Naive B cell (primary cell): ENCODE measurements at places on chromosomes 1 and 21.

DNA sequence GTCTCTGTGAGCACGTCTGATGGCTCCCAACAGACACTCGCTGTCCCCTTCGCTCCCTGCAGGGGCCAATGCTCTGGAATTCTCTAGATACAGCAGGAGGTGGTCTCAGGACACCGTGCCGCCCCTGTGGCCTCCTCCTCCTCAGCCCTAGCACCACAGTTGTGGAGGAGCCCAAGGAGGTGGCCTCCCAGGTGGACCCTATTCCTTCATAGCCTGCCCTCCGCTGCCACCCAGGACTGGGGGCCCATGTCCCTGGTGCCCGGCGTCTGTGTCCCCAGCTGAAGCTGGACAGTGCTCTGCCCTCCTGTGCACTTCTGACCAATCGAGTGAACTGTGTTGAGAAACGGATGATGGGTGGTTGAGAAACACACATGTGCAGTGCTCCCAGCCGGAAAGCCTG lies 149.8 kb upstream of the ARHGEF16 start:
- DNase-seq, result no peak

- no peak for DNase-seq
Observed at GRCh38 chr1:213605732-213606131, 382.0 kb upstream of the PROX1 start.

DNA sequence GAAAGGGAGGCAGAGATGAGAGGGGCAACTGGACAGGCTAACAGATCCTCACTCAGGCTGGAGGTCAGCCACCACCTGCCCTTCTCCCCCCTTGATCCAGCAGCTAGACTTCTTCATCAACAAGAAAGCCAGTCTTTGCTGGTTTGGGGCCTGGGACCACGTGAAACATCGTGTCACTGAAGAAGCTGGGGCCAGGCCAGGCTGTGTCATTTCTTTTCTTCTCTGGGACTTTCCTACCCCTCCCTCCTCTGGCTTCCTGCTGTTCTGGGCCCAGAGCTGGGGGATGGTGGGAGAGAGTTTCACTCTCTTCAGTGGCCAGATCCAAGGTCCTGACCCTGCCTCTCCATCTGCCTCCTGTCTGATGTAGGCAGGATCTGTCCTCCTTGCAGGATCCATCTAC lies 18.1 kb upstream of the SLC26A9 start:
- DNase-seq, result no peak

GRCh38 chr1:16925635-16926490 lies 4.1 kb downstream of the CROCC start:
- DNase-seq, result no peak

DNA sequence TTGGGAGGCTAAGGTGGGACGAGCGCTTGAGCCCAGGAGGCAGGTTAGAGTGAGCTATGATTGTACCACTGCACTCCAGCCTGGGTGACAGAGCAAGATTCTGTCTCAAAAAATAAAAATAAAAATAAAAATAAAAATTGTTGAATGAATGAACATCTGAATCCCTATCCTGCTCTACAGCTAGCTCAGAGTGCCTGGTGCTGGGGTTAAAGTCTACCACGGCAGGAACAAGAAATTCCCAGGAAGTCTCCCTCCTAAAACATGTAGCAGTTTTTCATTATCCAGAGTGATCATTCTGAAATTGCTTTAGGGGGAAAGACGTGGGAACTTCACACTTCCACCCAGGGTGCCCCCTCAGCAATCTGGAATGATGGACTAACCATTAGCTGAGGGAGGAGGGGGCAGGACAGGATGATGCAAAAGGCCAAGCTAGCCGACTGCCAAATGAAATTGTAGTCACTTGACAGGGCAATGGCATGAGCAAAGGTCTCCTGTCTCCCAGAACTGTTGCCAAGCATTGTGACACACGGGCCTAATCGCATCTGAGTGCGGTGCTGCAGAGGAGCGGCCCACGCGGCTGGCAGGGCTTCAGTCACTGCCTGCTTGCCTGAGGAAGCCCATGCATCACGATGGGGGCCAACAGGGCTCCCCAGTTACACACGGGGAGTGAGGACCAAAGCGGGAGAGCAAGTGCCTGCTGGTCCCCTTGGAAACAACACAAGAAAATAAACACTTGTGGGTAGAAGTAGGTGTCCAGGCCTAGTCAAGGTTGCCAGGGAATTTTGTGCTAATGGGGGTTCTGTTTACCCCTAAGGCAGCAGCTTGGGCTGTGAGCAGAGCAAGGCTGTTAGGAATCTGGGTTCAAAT lies 85.7 kb downstream of the NENF start:
- DNase-seq, result no peak

- no peak for DNase-seq
Observed at GRCh38 chr1:201714542-201715329, 114.2 kb upstream of the IPO9 start.

DNA sequence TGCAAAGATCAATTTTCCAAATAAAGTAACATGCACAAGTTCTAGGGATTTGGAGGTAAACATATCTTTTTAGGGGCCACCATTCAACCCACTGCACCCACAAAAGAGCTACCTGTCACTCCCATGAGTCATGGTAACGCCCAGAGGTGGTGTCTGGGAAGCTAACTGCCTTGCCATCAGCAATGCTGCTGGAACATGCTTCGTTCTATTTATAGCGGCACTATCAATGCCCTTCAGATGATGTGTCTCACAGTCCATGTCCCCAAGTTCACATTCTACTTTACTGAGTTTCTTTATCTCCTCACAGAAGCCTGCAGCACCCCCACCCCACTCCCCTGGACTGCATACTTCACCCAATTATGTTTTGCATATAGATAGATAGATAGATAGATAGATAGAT lies 95.4 kb downstream of the LPAR3 start:
- DNase-seq, result no peak

- no peak for DNase-seq
Observed at GRCh38 chr1:175537571-175537970, 205.8 kb downstream of the TNR start.

GRCh38 chr1:185338719-185339622 lies 21.9 kb upstream of the IVNS1ABP start:
- peak; percentile 57 for DNase-seq

- DNase-seq, result peak; percentile 85
Observed at GRCh38 chr1:27395441-27396195, 3.2 kb downstream of the GPR3 start.

GRCh38 chr1:64701886-64702285 lies 43.0 kb upstream of the RAVER2 start:
- DNase-seq, result no peak

- no peak for DNase-seq
Observed at GRCh38 chr1:184937729-184938128, 36.6 kb downstream of the NIBAN1 start.

DNA sequence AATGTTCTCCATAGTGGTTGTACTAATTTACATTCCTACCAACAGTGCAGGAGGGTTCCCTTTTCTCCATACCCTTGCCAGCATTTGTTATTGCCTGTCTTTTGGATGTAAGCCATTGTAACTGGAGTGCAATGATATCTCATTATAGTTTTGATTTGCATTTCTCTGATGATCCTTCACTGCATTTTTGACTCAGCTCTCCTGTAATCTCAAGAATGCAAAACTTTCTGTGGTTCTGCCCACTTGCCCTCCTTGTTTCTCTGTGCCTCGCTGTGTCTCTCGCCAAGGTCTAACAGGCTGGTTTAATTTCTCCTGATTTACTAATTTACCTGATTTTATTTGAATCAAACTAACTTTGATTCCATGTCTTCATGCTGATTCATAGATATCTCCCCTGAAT lies 407.9 kb downstream of the ZP4 start:
- no peak for DNase-seq

DNA sequence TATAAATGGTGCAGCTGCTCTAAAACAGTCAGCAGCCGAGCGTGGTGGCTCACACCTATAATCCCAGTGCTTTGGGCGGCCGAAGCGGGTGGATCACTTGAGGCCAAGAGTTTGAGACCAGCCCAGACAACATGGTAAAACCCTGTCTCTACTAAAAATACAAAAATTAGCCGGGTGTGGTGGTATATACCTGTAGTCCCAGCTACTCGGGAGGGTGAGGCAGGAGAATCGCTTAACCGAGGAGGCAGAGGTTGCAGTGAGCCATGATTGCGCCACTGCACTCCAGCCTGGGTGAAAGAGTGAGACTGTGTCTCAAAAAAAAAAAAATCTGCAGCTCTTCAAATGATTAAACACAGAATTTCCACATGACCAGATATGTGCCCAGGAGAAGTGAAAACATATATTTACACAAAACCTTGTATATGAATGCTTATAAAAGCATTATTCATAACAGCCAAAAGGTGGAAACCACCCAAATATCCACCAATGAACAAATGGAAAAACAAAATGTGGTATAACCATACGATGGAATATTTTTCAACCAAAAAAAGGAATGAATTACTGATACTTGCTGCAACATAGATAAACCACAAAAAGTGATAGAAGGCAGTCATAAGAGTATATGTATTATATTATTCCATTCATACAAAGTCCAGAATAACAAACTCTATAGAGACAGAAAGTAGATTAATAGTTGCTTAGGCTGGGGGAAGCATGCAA lies 14.1 kb downstream of the EPS15 start:
- no peak for DNase-seq

- no peak for DNase-seq
Observed at GRCh38 chr21:33411949-33412430, 8.8 kb downstream of the IFNGR2 start.

DNA sequence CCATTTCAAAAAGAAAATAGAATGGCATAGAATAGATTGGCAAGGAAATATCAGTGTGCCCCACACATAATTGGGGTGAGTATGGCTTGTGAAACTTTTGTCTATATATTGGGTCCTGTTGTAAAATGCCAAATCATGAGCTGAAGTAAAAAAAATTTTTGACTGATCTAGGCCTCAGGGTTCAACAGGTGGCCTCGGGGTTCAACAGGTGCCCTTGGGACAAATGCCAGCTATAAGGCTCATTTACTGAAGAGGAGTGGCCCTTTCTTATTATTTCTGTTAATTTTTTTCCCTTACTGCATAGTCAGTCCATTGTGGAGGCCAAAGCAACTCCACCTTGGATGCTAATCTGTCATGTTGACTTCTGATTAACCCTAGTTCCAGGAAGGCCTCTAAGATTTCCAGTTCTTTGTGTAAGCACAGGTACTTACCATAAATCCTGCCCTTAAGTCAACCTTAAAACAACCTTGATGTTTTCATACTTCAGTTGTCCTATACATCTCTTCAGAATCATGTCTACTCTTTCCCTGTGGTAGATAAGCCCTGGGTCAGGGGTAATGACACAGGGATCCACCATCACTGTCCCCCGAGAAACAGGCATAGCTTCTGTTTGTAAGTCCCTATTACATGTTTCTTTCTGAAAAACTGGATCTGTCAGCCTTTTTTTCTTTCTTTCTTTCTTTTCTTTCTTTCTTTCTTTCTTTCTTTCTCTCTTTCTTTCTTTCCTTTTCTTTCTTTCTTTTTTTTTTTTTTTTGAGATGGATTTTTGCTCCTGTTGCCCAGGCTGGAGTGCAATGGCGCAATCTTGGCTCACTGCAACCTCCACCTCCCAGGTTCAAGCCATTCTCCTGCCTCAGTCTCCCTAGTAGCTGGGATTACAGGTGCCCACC lies 16.6 kb upstream of the KDF1 start:
- no peak for DNase-seq

DNA sequence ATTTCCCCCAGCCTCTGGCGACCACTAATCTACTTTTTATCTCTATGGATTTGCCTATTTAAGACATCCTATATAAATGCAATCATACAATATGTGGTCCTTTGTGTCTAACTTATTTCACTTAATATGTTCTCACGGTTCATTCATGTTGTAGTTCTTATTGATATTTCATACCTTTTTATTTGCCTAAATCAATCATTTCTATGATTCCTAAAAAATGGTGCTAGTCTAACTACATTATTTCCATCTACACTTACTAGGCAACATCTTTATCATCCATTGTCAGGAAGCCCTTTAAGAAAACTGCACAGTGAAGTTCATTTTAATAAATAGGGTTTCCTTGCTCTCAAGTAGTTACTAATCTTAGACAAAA lies 380 bp upstream of the FBXO28 start:
- no peak for DNase-seq

- DNase-seq, result no peak
Observed at GRCh38 chr21:34519016-34519415, 7.0 kb upstream of the KCNE1 start.

GRCh38 chr1:181140891-181141290 lies 52.4 kb downstream of the IER5 start:
- DNase-seq, result no peak

DNA sequence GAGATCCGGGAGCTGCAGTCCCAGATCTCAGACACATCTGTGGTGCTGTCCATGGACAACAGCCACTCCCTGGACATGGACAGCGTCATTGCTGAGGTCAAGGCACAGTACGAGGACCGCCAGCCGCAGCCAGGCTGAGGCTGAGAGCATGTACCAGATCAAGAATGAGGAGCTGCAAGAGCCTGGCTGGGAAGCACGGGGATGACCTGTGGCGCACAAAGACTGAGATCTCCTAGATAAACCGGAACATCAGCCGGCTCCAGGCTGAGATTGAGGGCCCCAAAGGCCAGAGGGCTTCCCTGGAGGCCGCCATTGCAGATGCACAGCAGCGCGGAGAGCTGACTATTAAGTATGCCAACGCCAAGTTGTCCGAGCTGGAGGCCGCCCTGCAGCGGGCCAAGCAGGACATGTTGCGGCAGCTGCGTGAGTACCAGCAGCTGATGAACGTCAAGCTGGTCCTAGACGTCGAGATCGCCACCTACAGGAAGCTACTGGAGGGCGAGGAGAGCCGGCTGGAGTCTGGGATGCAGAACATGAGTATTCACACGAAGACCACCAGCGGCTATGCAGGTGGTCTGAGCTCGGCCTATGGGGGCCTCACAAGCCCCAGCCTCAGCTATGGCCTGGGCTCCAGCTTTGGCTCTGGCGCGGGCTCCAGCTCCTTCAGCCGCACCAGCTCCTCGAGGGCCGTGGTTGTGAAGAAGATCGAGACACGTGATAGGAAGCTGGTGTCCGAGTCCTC lies 25.5 kb downstream of the ETV3L start:
- DNase-seq, result no peak

DNA sequence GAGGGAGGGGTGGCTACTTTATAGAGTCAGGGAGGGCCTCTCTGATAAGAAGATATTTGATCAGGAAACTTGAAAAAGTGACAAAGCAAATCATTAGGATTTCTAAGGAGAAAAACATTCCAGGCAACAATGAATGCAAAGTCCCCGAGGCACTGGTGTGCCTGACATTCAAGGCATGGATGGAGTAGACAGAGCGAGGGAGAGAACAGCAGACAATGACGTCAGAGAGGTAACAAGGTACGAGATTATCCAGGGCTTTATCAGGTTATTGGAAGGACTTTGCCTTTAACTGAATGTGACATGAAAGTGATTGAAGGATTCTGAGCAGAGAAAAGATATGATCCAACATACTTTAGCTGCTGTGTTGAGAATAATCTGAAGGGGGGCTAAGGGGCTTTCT lies 72.4 kb upstream of the GNG4 start:
- DNase-seq, result no peak
